AG08395 (cell line): ENCODE measurements at places on chromosomes 12 and 14.
A peak's percentile ranks its signal among the peaks of the same experiment; 100 is the strongest.

GRCh38 chr12:22164139-22164538 lies 118.1 kb downstream of the CMAS start:
- DNase-seq, result no peak

GRCh38 chr14:72525087-72525915 lies 368.6 kb downstream of the DPF3 start:
- no peak for DNase-seq

GRCh38 chr12:78864403-78864869 lies at the start of gene SYT1:
SYT1 (plus strand) TSS chr12:78864774.
- DNase-seq, result peak; percentile 84

DNA sequence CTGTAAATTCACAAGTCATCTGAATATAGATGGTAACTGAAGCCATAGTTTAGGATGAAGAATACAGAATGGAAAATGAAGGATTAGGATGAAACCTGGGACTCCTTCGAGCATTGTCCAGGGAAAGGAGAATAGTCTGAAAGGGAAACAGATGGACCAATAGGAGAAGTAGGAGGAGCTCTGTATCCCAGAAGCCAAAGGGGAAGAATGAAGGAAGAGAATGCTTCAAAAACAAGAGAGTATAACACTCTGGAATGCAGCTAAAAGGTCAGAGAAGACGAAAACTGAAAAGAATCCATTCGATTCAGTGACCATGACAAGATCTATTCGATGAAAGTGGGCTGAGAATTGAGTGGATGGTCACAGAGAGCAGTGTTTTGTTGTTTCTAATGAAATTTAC lies 1.0 kb downstream of the GMFB start:
- DNase-seq, result peak; percentile 75

- DNase-seq, result peak; percentile 12
Observed at GRCh38 chr12:93896427-93896826, 219.3 kb downstream of the CRADD start.

DNA sequence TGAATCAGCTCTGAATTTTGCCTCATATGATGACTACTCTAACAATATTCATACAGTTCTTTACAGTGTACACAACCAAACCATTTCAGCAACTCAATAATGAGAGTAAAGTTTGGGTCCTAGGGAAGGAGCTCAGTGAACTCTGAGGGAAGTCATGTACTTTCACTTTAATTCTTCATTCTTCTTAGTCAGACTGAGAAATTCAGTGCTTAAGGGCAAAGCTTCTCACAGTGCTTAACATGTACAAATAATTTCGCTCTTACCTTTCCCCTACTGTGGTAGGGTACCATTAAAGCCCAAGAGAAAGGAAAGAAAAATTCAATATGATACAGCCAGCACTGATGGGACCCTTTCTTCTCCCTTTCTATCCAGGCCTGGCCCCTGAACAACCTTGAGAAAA lies 435.0 kb downstream of the NELL2 start:
- no peak for DNase-seq

- no peak for DNase-seq
Observed at GRCh38 chr12:53383258-53383657, 3.3 kb downstream of the SP1 start.

DNA sequence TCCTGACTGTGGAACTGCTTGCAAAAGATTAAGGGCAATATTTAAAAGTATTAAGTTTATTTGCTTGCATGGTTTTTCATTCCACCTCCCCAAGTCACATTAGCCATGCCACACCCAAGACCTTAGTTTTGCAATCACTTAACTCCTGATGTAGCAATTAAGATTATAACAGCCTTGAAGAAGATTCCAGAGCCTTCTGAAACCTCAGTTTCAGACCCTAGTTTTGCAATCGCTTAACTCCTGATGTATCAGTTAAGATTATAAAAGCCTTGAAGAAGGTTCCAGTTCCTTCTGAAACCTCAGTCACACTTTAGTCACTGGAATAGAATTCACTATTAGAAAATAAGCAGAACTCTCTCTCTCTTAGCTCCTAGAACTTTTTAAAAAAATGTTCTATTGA lies 42.7 kb upstream of the DCN start:
- DNase-seq, result no peak

DNA sequence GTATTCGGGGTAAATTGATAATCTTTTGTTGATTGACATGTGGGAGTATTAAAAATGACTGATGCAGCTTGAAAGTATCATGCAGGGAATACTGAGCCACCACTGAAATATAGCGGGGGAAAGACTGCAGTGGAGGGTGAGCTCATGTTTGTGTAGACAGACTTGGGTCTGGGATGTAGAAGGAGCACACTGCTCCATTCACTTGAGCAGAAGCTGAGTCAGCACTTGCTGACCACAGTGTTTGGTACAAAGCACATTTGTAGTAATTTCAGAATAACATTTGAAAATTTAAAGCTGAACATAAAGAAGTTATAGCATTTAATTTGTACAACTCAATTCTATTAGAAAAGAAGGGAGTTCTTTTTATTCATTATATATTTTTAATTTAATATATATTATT lies 304.3 kb upstream of the PRICKLE1 start:
- no peak for DNase-seq

GRCh38 chr12:127038152-127038551 lies 1228.8 kb upstream of the TMEM132C start:
- DNase-seq, result no peak

DNA sequence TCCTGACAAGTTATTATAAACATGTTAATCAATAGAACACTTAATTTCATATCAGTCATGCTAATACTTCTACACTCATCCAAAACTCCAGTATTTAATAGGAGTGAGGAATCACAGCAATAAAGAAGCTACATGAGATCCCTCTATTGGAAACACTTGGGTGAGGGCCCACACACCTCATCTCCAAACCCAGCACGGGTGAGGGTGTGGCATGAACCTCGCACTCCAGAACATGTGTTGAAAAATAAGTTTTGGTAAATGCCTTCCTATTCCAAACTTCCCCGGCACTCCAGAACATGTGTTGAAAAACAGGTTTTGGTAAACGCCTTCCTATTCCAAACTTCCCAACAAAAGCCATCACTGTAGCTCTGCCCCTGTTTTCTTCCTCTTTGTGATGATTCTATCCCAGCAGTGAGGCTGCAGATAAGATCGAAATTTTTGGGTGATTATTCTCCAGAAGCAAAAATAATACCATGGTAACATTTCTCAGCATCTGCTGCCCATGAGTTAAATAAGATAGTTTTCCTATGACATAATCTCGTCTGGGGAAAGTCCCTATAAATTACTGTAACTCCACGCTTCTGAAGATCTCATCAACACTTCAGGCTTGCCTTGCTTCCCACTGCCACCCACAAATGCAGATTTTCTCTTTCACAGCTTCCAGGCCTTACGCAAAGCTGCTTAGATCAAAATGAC lies 24.4 kb upstream of the PTPRB start:
- peak; percentile 67 for DNase-seq

DNA sequence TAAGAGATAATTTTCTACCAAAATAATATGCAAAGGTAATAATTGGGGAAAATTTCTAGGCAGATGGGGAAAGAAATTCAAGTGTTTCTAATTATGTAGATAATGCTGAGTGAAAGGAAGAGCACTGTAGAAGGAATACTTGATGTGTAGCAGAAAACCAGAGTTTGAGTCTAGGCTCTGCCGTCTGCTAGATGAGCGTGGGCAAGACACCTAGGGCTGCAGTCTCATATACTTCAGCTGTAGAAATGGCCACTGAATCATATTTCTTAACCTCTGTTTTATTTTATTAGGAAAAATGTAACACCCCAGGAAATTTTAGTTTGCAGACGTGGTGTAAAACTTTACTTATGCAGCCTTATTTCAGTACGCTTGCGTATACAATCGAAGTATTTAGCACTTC lies 59.8 kb upstream of the SLC38A2 start:
- DNase-seq, result no peak

DNA sequence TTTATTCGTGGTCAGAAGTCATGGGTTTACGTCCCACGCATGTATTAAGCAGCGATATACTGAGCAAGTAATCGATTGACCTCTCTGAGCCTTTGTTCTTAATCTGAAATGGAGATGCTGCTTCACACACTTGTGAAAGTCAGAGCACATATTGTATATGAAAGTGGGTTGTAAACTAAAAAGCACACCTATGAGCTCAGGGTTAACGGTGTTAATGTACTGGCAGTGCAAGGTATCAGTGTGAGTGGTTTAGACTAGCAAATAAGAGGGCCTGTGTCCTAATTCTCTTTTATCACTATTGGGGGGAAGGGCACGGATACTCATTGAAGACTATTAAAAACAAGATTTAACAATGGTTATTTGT lies 676 bp downstream of the MRPL42 start:
- DNase-seq, result peak; percentile 3

DNA sequence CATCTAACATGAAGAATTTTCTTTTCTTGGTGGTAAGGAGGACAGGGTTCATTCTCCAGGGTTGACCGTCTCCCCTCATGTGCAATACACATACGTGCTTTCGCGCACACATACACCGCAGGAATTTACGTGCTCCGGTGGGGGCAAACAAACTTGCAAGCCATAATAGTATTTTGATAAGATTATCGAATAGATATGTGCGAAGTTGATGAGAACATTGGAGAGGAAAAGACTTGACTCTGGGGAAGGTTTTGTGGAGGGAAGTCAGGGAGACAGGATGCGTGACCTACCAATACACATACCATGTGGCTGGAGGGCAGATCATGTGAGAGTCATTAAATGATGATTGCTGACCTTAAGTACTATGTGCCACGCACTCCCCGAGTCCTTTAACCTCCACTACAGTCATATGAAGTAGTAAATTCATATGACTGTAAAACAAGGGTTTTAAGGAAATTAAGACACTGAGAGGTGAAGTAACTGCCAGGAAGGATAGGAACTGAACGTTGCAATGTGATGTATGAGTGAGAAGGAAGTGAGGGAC lies 921 bp downstream of the RAD51B start:
- DNase-seq, result peak; percentile 42

DNA sequence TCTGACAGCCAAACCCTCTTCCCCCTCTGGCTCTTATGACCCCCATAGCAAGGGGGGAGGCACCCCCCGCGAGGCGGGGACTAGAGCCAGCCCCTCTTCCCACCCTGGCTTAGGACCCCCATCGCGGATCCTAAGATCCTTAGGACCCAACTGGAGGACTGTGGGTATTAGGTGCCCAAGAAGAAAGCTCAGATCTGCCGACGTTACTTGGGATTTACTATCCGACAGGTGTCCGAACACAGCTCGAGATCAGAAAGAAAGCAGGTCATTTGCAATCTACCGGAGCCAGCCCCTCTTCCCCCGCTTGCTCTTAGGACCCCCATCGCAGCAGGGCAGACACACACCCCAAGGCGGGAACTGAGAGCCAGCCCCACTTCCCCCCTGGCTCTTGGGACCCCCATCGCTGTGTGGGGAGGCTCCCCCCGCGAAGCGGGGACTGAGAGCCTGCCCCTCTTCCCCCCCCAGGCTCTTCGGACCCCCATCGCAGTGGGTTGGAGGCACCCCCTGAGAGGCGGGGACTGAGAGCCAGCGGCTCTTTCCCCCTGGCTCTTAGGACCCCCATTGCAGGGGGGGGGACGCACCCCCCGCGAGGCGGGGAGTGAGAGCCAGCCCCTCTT lies 46.8 kb downstream of the DDX11 start:
- DNase-seq, result no peak

DNA sequence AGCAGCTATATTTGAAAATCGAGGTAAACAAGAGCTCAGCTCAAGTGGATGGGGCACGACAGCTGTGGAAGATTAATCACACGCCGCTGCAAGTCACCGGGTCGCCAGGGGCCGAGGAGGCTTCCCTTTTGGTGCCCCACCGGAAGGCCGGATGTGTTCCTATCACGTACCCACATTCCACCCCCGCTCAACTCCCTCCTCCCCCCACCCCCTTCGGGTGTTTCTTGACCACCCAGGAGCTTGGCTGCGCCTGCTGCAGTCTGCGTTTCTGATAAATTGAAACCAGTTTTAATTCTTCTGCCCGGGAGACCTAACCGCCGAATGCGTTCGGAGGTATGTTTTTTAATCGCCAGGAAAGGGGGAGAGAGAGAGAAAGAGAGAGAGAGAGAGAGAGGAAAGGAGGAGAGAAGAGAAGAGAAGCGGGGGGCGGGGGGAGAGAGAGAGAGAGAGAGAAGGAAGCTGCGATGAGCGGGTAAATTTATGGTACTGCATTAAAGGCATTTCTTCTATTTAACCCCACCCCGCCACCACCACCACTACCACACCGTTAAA lies 1.8 kb downstream of the SLC8A3 start:
- DNase-seq, result no peak

GRCh38 chr12:24937553-24938244 lies 11.2 kb downstream of the BCAT1 start:
- peak; percentile 25 for DNase-seq

DNA sequence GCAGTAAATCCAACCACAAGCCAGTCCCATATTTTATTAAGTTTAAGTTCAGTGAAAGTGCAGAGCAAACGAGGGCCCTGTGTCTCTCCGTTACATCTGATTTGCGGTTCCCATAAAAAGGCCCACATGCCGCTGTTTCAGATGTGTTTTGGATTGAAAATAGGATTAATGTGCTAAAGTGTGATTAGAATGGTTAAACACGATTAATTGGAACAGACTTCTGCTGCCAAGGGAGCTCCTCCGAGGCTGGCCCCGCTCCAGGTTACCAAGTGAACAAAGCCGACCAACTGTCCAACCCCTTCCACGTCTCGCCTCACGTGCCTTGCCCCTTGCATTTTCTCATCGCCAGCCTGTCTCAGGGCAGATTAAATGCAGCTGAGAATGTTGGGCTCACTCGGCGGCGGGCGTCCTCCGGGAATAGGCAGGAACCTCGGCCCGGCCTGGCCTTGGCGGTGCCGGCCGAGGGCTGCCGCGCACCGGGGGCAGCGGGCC lies 166.5 kb upstream of the GSC start:
- peak; percentile 83 for DNase-seq

DNA sequence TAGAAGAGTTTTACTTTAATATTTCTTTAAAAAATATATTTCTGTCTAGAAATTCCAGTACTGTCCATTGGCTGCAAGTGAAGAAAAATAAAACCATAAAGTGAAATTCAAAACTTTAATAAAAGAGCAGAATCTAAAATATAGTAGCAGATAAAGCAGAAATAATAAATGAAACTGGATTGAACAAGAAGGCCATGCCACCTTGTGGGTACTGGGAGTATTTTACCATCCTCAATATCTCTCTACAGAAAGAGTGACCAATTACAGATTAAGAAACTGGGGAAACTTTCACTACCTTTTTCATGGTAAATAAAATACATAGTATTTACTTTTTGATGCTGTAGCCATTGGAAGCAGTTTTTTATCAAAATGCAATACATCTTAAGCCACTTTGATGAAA lies 220.5 kb downstream of the BCAT1 start:
- DNase-seq, result no peak

GRCh38 chr12:96445691-96446583 lies 43.4 kb upstream of the CFAP54 start:
- peak; percentile 72 for DNase-seq

- DNase-seq, result peak; percentile 49
Observed at GRCh38 chr12:26631846-26632245, 201.1 kb downstream of the ITPR2 start.

- no peak for DNase-seq
Observed at GRCh38 chr14:69680297-69680696, 68.9 kb downstream of the SUSD6 start.
